Caudate nucleus (tissue), 63 donors: ENCODE measurements at places on chromosomes 13 and 19.

DNA sequence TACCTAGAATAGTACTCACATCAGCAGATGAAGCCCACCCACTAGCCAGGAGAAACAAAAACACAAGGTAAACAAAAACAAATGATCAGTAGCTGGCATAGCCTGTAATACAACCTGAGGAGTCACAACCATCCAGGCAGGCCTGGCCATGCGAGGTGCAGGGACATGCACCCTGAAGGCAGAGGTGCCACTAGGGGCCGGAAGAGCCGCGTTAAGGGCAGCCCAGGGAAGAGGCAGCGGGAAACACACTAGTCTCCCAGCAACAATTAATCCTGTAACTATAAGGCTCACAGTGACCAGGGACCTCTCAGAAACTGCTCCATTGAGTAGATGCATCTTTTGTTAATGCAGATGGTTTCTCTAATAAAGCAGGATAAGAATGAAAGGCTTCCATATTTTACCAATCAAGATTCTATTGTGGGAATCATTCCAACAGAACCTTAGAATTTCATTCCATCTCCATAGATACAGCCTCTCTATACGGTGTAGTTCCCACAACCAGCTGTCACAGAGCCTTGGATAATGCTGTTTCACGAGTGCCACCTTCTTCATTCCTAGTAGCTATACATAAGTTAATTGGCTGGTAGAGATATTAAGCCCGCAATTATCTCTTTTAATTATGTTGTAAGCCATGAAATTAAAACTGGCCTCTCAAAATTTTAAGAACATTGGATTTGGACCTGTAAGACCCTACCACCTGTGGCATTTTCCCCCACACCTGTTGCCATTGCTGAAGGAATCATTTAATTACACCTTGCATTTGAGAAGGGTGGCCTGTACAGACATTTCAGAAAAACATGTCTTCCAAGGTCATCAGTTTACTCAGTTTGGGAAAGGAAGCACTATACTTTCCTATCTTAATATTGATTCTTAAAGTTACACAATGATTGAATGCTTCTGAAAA, 28.7 kb downstream of the ANKRD10 start:
- DNase-seq, result no peak

DNA sequence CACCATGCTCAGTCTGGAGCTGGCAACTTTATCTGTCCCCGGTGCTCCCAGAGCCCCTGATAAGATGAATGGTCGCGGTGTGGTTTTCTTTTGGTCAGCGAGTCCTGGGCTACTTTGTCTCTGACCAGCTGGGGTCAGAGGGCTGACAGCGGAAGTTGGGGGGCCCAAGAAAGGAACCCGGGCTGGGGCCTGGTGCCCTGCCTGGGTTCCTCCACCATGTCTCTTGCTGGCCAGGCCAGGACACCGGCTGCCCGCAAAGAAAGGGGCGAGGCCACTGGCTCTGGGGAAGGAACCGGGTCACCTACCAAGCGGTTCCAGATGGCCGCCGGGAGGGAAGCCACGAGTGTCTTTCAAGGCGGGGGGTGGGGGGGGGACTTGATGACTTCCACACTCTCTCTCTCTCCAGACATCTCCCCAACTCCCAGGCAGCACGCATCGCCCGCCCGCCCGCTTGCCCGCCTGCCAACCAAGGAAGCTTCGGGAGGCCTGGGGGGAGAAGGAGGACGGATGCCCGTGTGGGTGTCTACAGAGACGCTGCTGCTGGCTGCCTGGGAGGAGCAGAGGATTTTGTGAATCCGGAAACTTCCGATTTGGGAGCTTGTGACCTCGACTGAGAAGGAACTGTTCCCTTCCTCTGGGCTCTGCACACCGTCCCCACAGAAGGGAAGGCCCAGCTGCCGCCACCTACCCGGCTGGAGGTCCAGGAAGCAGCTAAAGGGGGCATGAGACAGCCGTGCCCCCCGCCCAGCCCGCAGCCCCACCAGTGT, 1.1 kb downstream of the PIP5K1C start:
- peak; percentile 17 for DNase-seq

- no peak for DNase-seq
These were observed 142.3 kb upstream of the TSC22D1 start for GRCh38 chr13:44718467-44718866.

- DNase-seq, result no peak
These were observed 9.0 kb downstream of the F2RL3 start for GRCh38 chr19:16897856-16898161.

- no peak for DNase-seq
These were observed 811 bp upstream of the PRMT1 start for GRCh38 chr19:49676136-49676783.

DNA sequence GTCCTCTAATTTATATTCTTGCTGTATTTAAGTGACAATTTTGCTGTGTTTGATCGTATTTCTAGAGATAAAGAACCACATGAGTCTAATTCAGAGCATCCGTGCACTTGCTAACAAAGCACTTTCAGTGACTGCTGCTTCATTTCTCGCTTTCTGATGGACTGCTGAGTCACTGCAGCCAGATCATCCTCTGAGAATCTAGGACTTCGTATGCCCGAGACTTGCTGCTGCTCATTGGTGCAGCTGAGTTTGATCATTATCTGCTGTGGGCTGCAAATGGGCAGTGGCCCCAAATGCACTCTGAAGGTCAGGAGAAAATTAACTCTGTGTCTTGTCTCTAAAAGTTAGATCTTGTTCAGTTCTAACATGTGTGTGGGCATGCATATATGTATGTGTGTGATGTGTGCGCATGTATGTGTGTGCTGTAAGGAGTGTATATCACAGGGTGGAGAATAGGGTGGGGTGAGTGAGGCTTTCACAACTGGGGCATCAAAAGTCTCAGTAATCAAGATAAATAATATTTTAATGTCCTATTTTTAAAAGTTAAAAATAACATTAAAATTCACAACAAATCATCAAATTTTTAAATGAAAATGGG, 342.6 kb downstream of the MTUS2 start:
- DNase-seq, result no peak

DNA sequence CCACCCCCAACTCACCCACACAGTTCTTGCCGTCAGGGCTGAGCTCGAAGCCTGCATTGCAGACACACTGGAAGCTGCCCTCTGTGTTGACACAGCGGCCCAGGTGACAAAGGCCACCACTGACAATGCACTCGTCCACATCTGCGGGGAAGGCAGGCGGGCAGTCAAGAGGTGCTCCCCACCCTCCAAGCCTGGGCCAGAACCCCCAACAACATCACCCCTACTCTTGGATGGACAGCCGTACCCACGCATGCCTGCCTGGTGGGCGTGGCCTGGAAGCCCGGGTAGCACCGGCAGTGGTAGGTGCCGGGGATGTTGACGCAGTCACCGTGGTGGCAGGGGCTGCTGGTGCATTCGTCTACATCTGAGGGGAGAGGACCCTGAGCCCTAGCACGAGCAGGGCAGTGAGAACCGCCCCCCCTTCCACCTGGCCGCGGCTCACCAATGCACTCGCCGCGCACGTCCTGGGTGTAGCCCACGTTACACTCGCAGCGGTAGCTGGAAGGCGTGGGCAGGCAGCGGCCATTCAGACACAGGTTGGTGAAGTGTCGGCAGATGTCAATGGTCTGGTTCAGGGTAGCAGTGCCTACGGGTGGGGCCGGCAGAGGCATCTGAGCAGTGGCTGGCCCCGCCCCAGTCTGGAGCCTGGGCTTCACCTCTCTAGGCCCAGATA, 13.3 kb downstream of the FBN3 start:
- no peak for DNase-seq

- no peak for DNase-seq
These were observed 20.3 kb downstream of the TUBA3C start for GRCh38 chr13:19161308-19161707.

GRCh38 chr13:98214008-98214643, 37.1 kb upstream of the RNF113B start:
- DNase-seq, result no peak

DNA sequence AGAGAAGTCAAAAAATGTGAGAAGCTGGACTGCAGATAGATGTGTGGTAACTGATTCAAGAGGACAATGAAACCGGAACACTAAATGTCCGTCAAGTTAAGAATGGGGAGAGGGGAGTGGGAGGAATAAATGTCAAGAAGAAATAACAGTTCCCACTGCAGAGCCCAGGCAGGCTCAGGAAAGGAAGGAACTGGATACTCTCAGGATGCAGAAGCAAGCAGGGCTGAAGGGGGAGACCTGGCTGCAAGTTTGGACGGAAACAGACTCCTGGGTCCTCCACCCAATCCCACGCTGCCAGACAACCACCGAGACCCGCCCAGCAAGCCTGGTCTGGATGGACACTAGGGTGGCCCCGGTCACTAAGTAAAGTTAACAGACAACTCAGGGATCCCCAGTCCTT, 18.1 kb downstream of the TUBGCP3 start:
- no peak for DNase-seq

DNA sequence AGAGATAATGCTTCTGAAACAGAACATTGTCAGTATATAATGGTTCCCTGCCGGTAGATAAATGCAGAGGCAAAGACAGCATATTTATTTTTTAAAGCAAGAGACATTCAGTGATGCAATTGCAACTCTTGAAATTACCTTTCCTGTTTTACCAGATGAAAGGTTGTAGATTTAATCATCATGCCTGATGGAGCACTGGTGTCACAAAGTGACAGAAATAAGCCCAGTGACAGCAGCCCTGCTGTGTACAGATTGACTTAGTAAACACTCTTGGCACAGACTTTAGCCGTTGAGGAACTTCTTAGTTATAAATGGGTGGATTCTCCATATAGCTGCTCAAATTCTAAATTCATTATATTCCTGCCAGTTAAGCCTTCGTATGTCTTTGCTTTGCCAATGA, 172.5 kb downstream of the ITGBL1 start:
- DNase-seq, result no peak

DNA sequence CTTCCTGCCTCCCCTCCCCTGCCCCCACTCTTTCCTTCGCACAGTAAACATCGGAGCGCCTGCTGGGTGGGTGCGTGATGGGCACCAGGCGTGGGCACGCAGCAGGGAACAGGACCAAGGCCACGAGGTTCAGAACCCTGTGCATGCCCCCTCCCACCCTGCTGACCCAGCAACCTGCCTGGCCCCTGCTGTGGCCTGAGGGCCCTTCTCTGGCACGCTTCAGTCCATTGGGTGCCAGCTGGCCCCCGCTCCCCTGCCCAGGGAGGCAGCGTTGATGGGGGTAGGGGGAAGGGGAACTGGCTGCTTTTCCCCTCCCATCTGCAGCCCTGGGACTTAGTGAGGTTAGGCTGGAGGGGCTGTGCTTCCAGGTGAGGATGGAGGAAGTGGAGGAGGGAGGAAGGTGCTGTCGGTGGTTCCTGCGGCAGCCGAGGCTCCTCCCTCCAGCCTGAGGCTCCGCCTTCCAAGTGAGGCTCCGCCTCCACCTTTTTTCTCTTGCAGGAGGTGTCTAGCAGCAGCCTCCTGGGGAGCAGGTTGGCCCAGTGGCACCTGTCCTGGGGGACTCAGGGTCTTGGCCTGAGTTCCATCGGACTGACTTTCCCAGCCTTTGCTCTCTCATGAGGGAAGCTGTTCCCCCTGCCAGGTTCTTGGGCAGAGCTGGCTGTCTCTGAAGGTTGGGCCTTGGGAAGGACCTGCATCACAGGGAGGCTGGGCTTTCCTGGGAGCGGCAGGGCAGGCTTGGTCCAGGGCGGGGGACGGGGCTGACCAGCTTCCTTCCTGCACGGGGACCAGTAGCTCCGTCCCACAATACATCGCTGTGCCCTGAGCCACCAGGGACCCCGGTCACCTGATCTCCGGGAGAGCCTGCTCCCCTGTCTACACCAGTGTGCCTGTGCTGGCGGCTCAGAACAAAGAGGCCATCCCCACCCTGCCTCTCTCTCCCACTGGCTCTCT, 7.3 kb downstream of the PIAS4 start:
- DNase-seq, result no peak
